ENCODE measurements at places on chromosomes 1 and 21. TPM values are rescaled to one million over a fixed set of nuclear protein-coding genes. Genes with fewer than 3 reads are reported as not detected.

- no peak for DNase-seq
Measured at GRCh38 chr1:90833466-90834110, 116.5 kb upstream of the BARHL2 start.

GRCh38 chr1:7313081-7313546 lies 458.0 kb upstream of the VAMP3 start:
- no peak for DNase-seq

ATP6V0B gene
- polyA plus RNA-seq, result 235 TPM

DNA sequence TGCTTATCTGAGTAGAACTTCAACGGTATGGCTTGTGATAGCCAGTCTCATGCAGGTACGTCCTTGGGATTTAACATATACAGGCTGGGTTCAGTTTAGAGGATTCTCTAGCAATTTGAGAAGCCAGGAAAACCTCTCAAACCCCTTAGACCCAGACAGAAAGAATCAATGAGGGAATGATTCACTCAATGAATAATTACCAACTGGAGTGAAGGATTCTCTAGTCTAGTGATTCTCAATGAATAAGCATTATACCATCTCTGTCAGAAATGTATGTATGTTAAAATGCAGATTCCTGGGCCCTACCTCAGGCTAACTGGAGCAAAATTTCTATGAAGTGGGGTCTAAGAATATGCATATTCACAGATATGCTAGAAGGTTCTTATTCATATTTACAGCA lies 54.5 kb upstream of the APP start:
- no peak for DNase-seq

- no peak for DNase-seq
Measured at GRCh38 chr1:71755441-71755840, 526.9 kb downstream of the NEGR1 start.

All from heart left ventricle (tissue), 16 donors.